ENCODE measurements at places on chromosomes 6 and 20.

DNA sequence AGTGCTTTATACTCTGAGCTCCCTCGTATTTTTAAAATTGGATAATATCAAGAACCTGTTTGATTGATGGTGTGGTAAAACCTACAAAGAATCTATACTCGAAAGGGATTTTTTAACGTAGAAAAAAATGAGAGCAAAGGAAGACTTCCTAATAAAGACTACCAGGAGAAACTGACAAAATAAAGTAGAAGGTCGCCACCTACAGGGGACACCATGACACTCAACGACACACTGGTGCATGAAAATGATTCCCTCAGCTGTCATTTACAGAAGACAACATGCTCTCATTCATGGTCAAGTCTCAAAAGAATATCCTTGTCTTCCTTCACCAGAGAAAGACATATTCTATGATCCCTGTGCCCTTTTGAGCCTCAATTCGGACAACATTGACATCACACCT is 10.1 kb upstream of the NHSL1 start:
- DNase-seq = no peak

DNA sequence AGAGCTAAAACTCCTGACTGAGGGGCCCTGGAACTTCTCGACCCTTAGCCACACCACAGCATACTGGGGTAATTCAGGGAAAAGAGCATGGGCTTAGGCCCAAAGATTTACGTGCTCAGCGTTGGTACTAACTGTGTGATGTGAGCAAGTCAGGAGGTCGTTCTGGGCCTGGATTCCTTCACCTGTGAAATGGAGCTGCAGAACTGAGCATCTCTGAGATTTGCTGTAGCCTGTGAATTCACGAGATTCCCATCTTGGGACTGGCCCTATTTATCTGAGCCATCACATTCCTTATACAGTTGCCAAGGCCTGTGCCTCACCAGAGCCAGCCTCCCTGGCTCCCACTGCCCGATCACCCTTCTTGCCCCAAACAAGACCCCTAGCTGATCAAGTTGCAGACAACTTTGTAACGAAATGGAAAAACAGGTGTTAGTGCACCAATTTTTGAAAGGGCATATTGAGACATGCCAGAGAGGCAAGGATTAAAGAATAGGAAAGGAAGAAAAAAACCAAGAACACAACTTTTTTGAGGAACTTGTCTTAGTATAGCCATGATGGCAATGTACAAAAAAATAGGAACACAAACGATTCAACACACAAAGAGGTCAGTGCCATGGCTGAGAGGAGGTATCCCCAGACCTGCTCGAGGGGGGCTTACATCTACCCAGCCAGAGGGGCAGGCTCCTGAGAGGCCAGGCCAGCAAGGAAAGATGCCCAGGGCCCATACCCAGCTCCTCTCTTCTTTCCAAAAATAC is 323.0 kb upstream of the JARID2 start:
- no peak for DNase-seq

DNA sequence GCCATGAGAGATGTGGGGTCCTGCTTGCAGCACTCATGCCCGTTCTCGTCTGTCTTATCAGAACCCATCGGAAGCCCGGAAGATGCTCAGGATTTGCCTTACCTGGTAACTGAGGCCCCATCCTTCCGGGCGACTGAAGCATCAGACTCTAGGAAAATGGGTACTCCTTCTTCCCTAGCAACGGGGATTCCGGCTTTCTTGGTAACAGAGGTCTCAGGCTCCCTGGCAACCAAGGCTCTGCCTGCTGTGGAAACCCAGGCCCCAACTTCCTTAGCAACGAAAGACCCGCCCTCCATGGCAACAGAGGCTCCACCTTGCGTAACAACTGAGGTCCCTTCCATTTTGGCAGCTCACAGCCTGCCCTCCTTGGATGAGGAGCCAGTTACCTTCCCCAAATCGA is 8.3 kb downstream of the PI16 start:
- no peak for DNase-seq

- no peak for DNase-seq
These were observed 327.6 kb upstream of the ARID1B start for GRCh38 chr6:156449569-156449968.

- no peak for DNase-seq
These were observed 777.5 kb upstream of the EPHA7 start for GRCh38 chr6:94196891-94197290.

DNA sequence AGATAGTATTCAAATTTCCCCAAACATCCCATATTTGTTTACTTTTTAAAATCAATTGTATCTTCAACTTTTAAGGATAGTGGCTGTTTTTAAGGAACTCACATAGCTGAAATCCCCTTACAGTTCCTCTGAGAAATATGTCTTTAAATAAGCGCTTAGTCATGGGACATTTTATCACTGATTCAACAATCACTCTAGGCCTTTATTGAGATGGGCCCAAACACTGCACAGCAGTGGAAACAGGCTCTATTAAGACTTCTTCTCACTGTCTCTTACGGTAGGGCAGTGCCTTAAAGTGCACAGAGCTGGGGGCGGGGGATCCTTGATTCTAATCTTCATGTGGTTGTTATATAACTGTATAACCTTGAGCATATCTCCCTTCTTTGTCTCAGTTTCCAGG is 59.8 kb upstream of the RREB1 start:
- DNase-seq = no peak

- DNase-seq = no peak
These were observed 63.9 kb upstream of the RCAN2 start for GRCh38 chr6:46555129-46555528.

GRCh38 chr6:121008553-121008952 is 325.7 kb downstream of the TBC1D32 start:
- DNase-seq = no peak

DNA sequence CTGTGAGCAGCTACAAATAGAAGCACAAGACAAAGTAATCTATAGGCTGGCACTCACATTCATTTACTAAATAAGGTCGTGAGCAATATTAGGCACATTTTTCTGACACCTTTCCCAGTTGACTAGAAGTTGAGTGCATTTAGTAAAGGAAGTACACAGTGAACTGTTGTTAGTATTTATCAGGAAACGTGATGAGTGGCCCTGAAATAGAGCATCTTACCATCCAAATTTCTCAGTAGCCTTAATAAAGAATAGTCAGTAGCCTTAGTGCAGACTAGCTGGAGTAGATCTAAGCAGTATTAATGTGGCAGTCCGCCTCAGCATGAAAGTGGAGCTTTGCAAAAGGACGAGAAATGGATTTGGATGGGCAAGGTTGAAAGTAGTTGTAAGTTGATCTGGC is 205.5 kb upstream of the QKI start:
- no peak for DNase-seq

- no peak for DNase-seq
These were observed 35.5 kb upstream of the TSHZ2 start for GRCh38 chr20:52936351-52937340.

All from progenitor cell of endocrine pancreas (in vitro differentiated cells).